Gastrocnemius medialis (tissue), 4 donors: ENCODE measurements at places on chromosomes 11 and 22. TPM values are rescaled to one million over a fixed set of nuclear protein-coding genes. Genes with fewer than 3 reads are reported as not detected.

- H3K27me3 ChIP-seq, result no peaks in the 10 kb centered on the region
- no peak overlapping the region for H3K4me3 ChIP-seq
- H3K4me1 ChIP-seq, result peaks cover 6% of the 10 kb centered on the region
- H3K36me3 ChIP-seq, result no peaks in the 10 kb centered on the region
- DNase-seq, result no peak
These were observed 2.4 kb downstream of the MUC2 start for GRCh38 chr11:1077033-1077416.

- H3K4me3 ChIP-seq, result no peak overlapping the region
- H3K4me1 ChIP-seq, result no peaks in the 10 kb centered on the region
- no peaks in the 10 kb centered on the region for H3K27me3 ChIP-seq
These were observed 563.1 kb upstream of the LUZP2 start for GRCh38 chr11:23933721-23934120.

- DNase-seq, result peak; percentile 96
- peak overlapping the region; percentile 89 for H3K27ac ChIP-seq
- no peaks in the 10 kb centered on the region for H3K36me3 ChIP-seq
- H3K4me3 ChIP-seq, result peak overlapping the region; percentile 28
These were observed 10.5 kb downstream of the TOLLIP start for GRCh38 chr11:1298695-1299492.

- no peak overlapping the region for H3K4me3 ChIP-seq
- no peak for DNase-seq
- no peaks in the 10 kb centered on the region for H3K27me3 ChIP-seq
These were observed 613.3 kb upstream of the CADM1 start for GRCh38 chr11:116117331-116118137.

- H3K4me3 ChIP-seq, result no peak overlapping the region
- H3K27me3 ChIP-seq, result peaks cover 16% of the 10 kb centered on the region
- H3K36me3 ChIP-seq, result no peaks in the 10 kb centered on the region
- H3K27ac ChIP-seq, result no peak overlapping the region
These were observed 13.3 kb downstream of the ASCL2 start for GRCh38 chr11:2256951-2257700.

DNA sequence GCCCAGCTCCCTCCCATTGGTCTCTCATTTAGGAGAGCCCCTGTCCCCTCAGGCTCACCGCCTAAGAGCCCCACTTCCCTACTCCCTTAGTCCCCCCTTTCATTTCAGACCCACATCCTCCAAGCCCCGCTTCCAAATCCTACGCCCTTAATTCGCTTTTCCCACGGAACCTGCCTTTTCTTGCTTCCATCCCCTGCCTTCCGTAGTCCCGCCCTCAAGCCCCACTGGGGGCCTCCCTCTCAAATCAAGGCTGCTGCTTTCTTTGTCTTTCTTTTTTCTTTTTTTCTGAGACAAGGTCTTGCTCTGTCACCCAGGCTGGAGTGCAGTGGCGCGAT lies 396 bp downstream of the CCDC157 start:
- H3K4me1 ChIP-seq, result peaks cover 32% of the 10 kb centered on the region
- H3K27me3 ChIP-seq, result no peaks in the 10 kb centered on the region
- no peaks in the 10 kb centered on the region for H3K36me3 ChIP-seq

GRCh38 chr11:99501655-99502054 lies 480.9 kb downstream of the CNTN5 start:
- H3K27me3 ChIP-seq, result no peaks in the 10 kb centered on the region
- no peak overlapping the region for H3K27ac ChIP-seq
- no peaks in the 10 kb centered on the region for H3K36me3 ChIP-seq
- no peaks in the 10 kb centered on the region for H3K4me1 ChIP-seq

GRCh38 chr11:34798985-34799384 lies 117.2 kb downstream of the APIP start:
- no peak overlapping the region for H3K4me3 ChIP-seq
- H3K27me3 ChIP-seq, result no peaks in the 10 kb centered on the region
- no peaks in the 10 kb centered on the region for H3K36me3 ChIP-seq
- H3K4me1 ChIP-seq, result no peaks in the 10 kb centered on the region
- no peak for DNase-seq

- no peaks in the 10 kb centered on the region for H3K36me3 ChIP-seq
- no peaks in the 10 kb centered on the region for H3K27me3 ChIP-seq
- no peaks in the 10 kb centered on the region for H3K4me1 ChIP-seq
- no peak for DNase-seq
These were observed 1250.2 kb upstream of the CNTN5 start for GRCh38 chr11:97770570-97770969.

GRCh38 chr11:71542382-71542781 lies 4.6 kb downstream of the KRTAP5-8 start:
- H3K27me3 ChIP-seq, result no peaks in the 10 kb centered on the region
- H3K27ac ChIP-seq, result no peak overlapping the region
- no peaks in the 10 kb centered on the region for H3K36me3 ChIP-seq
- no peaks in the 10 kb centered on the region for H3K4me1 ChIP-seq

GRCh38 chr11:3942956-3943497 lies 87.6 kb downstream of the STIM1 start:
- H3K36me3 ChIP-seq, result no peaks in the 10 kb centered on the region
- no peaks in the 10 kb centered on the region for H3K27me3 ChIP-seq
- peak overlapping the region; percentile 92 for H3K27ac ChIP-seq
- H3K4me1 ChIP-seq, result peaks cover 89% of the 10 kb centered on the region

DNA sequence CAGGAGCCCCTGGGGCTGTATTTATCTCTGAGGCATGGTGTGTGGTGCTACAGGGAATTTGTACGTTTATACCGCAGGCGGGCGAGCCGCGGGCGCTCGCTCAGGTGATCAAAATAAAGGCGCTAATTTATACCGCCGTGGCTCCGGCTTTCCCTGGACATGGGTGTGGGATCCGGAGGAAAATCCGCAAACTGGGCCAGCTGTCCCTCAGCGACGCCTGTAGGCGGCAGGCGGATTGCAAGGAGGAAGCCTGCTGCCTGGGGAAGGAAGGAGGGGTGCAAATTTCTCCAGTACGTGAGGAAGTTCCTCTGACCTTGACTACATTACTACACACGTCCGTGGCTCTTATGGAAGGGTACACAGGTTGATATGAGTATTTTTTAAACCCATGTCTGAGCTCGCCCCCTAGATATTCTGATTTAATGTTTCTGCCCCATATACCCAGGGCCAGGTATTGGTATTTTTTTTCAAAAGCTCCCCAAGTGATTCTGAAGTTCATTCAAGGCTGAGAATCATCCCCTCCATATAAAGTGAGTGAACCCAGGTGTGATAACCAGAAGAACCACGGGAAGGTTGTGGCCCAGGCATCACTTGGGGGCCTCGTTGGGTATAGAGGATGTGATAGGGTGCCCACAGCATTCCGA lies 2.8 kb downstream of the MYOD1 start:
- peak overlapping the region; percentile 98 for H3K27ac ChIP-seq
- peaks cover 8% of the 10 kb centered on the region for H3K4me1 ChIP-seq

DNA sequence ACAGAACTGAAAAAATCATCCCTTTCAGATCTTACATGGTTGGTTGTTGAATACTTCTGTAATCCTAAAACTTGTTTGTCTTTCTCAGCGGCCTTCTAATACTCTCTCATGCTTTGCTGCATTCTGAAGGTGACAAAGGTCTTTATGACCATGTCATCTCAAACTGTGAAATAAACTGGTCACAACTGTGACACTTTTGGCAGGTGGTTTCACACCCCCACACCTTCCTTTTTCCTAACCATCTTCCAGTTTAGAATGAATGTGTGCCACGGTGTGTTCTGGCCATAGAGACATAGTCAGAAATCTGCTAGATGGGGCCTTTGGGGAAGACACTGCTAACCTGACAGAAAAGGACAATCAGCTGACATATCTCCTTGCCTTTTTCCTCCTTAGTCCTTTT lies 14.7 kb upstream of the RFPL3 start:
- no peak overlapping the region for H3K27ac ChIP-seq
- no peaks in the 10 kb centered on the region for H3K36me3 ChIP-seq
- no peak for DNase-seq
- no peaks in the 10 kb centered on the region for H3K27me3 ChIP-seq
- no peaks in the 10 kb centered on the region for H3K4me1 ChIP-seq
- H3K4me3 ChIP-seq, result no peak overlapping the region

DNA sequence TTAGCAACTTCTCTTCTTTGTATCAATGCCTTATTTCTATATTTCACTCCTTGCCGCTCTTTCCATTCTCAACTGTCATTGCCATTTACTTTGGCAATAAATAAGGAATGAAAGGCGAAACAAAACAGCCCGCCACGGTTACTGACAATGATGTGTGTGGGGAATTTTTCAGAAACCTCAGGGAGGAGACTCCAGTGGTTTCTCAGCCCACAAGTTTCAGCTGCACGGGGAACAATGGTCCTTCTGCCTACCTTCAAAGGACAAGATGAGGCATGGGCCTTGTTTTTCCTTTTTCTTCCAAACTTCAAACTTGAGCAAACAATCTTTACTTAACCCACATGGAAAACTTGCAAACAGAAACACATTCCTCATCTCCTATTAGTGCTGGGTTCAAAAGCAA lies 409.4 kb downstream of the METTL15 start:
- no peaks in the 10 kb centered on the region for H3K36me3 ChIP-seq
- no peak overlapping the region for H3K4me3 ChIP-seq
- H3K4me1 ChIP-seq, result no peaks in the 10 kb centered on the region
- no peak overlapping the region for H3K27ac ChIP-seq
- no peaks in the 10 kb centered on the region for H3K27me3 ChIP-seq

DNA sequence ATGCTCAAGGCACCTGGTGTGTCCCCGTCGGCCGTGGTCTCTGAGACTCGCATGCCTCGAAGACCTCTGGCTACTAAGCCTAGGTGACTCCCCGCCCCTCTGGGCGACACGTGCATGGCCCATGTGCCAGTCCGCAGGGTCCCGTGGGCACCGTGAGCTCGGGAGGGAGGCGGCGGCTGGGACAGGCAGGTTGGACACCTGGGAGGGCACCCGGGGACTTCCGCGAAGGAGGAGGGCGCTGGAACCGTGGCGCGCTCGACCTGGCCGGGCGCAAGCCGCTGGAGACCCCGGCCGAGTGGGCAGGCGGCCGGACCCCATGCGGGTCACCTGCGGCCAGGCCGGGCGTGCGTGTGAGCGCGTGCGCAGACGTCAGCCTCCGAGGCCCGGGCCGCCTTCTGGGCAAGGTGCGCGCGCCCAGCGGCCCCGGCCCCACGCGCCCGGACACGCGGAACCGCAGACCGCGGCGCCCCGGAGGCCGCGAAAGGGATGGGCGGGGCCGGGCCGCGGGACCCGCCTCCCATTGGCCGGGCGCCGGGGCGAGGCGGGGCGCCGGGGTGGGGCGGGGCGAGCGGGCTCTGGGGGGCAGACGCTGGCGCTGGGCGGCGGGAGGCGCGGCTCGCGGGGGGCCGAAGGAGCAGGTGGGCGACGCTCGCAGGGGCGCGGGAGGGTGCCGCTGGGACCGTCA lies 579 bp upstream of the RASD2 start:
- H3K27ac ChIP-seq, result peak overlapping the region; percentile 87
- H3K36me3 ChIP-seq, result no peaks in the 10 kb centered on the region
- H3K4me1 ChIP-seq, result peaks cover 32% of the 10 kb centered on the region
- no peaks in the 10 kb centered on the region for H3K27me3 ChIP-seq

GRCh38 chr22:29475550-29475949 lies 4.5 kb upstream of the NEFH start:
- H3K36me3 ChIP-seq, result no peaks in the 10 kb centered on the region
- no peaks in the 10 kb centered on the region for H3K4me1 ChIP-seq
- no peak overlapping the region for H3K27ac ChIP-seq
- peaks cover 38% of the 10 kb centered on the region for H3K27me3 ChIP-seq
- no peak overlapping the region for H3K4me3 ChIP-seq
- no peak for DNase-seq

DNA sequence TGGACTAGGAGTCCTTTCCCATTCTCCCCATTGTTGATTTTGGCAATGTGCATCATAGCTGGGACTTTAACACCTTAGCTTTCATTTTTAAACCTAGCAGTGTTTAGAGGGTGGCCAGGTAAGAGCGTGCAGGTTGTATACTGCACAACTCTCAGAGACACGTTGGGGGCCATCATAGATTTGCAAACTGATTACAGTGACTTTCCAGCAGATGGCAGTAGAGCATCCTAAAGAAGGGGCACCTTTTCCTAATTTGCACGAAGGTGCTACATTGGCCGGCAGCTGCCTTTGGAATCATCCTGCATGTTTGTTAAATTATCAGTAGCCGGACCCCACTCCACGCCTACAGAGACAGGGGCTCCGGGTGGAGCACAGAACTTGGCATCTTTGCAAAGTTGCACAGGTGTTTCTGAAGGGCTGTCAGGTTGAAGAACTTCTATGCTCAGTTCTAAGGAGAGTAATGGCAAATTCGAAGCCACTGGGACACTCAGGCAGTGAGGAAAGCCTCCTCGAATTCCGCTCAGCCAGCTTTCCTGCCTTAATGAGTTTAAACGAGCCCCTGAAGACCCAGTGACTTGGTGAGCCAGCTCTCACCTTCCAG lies 7.7 kb downstream of the LHFPL7 start:
- H3K27me3 ChIP-seq, result no peaks in the 10 kb centered on the region
- no peak overlapping the region for H3K4me3 ChIP-seq
- no peaks in the 10 kb centered on the region for H3K4me1 ChIP-seq

- H3K27ac ChIP-seq, result no peak overlapping the region
- H3K27me3 ChIP-seq, result no peaks in the 10 kb centered on the region
- no peaks in the 10 kb centered on the region for H3K36me3 ChIP-seq
- no peak for DNase-seq
- peaks cover 8% of the 10 kb centered on the region for H3K4me1 ChIP-seq
These were observed 15.9 kb downstream of the CYP2D6 start for GRCh38 chr22:42114721-42115120.

- H3K4me3 ChIP-seq, result no peak overlapping the region
- H3K36me3 ChIP-seq, result no peaks in the 10 kb centered on the region
- H3K27me3 ChIP-seq, result no peaks in the 10 kb centered on the region
- DNase-seq, result no peak
These were observed 40.5 kb downstream of the PRCP start for GRCh38 chr11:82859750-82860149.

The GGTLC2 gene
- total RNA-seq, result not detected

The C11orf86 gene
- total RNA-seq, result not detected

The LMO2 gene
- 20.1 TPM for total RNA-seq

The GP1BB gene
- total RNA-seq, result not detected

The RIMBP3B gene
- total RNA-seq, result not detected

The APOL2 gene
- total RNA-seq, result 23.3 TPM

The OR4C15 gene
- total RNA-seq, result not detected

The OR5W2 gene
- not detected for total RNA-seq

The TMEM126A gene
- total RNA-seq, result 37.7 TPM

The UCP2 gene
- total RNA-seq, result 50.8 TPM

The F2 gene
- not detected for total RNA-seq

The RGL4 gene
- 1.9 TPM for total RNA-seq

The BACE1-AS gene
- total RNA-seq, result 12.5 TPM

The MYEOV gene
- not detected for total RNA-seq
